Cardiac septum (tissue), 1 donor: ENCODE measurements at places on chromosomes 1 and 21.

DNA sequence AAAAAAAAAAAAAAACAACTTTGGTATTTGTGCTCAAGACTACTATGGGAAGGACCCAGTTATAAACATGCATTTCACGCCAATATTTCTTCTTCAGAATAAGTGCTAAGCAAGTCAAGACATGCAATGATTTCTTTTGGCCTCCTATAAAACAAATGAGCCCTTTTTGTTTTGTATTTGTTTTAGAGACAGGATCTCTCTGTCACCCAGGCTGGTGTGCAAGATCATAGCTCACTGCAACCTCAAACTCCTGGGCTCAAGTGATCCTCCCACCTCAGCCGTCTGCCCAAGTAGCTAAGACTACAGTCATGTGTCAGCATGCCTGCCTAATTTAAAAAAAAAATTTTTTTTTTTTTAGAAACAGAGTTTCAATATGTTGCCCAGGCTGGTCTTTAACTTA lies 348.7 kb downstream of the PCP4 start:
- DNase-seq, result no peak

DNA sequence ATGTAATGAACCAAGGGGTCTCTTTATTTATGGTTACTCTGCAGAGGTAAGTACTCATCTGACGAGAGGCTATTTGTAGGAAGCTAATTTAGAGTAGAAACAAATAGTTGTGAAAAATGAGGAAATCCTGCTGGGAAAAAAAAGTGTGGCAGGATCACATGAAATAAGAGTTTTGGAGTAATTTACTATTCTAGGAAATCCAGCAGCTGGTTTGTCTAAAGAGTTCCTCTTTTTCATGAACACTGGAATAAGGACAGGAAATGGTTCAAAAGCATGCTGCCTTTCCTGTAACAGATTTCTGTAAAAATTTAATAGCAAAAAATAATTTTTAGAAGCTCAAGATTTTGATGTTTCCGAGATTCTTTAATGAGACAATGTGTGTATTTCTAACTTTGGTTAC lies 177.3 kb downstream of the CHRM3 start:
- no peak for DNase-seq

- no peak for DNase-seq
These were observed 548.6 kb downstream of the LTN1 start for GRCh38 chr21:28444111-28444510.

DNA sequence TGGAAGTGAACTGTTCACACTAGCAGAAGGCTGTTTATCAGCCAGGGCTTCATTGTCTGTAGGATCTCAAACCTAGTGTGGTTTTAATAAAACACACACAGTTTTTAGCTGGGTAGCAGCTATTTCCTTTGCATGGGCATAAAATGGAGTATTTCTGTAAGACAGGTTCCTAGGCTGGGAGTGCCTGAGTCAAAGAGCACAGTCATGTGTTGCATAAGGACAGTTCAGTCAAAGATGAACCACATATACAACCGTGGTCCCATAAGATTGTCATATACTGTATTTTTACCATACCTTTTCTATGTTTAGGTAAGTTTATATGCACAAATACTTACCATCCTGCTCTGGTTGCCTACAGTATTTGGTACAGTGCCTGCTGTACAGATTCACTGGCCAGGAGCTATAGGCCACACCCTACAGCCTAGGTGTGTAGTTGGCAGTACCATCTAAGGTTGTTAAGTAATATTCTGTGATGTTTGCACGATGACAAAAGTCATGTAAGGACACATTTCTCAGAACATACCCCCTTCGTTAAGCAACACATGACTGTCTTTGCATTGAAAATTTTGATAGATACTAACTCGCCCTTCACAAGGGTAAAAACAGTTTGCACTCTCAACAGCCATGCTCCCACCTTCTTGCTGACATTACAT lies 17.2 kb downstream of the LGALS8 start:
- no peak for DNase-seq

- no peak for DNase-seq
These were observed 79.5 kb downstream of the EVI5 start for GRCh38 chr1:92705446-92705845.

- DNase-seq, result no peak
These were observed 1453.2 kb downstream of the PLA2G4A start for GRCh38 chr1:188281921-188282320.

GRCh38 chr1:112618114-112618720 lies 724 bp downstream of the ST7L start:
- DNase-seq, result no peak
